ENCODE measurements at places on chromosomes 6 and 20. TPM values are rescaled to one million over a fixed set of nuclear protein-coding genes. Genes with fewer than 3 reads are reported as not detected.

- DNase-seq = no peak
Observed at GRCh38 chr6:87807475-87807874, 105.4 kb upstream of the AKIRIN2 start.

DNA sequence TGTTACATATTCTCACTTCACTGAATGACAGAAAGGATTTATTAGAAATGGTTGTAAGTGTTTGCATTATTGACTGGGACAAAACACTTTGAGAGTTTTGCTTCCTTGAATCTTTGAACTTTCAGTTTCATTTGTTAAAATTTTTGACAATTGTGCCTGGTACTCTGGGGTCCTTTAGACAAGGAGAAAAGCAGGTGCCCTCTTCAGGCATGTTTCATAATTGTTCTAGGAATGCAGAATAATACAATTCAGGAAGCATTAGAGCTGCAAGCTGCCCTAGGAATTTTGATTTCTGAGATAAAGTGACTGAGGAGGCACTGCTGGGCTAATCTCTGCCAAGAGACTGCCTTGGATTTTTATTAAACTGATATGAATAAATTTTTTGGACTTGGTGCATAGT, 49.7 kb downstream of the TOP1 start:
- DNase-seq = peak; percentile 32

- no peak for DNase-seq
Observed at GRCh38 chr6:160979061-160979708, 12.4 kb upstream of the MAP3K4 start.

CD83 gene
- total RNA-seq = 3.9 TPM

- DNase-seq = no peak
Observed at GRCh38 chr6:69623357-69623756, 173.5 kb downstream of the LMBRD1 start.

CRYBG1 gene
- total RNA-seq = 10.0 TPM

DNA sequence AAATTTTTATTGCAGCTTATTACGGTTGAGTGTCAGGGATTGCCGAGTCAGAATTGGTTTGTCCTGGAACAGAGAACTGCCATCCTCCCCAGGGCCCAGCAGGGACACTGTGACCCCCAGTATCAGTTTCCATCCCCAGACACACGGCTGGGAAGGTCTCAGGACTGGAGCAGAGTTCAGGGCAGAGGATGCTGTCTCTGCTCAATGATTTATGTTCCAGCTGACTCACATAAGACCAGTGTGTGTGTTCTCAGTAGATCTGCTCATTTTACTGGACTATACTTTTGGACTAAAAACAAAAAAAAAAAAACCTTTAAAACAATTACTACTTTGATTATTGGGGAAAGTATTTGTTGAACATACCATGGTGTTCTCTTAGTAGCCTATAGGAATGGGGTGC, 44.2 kb downstream of the FNDC1 start:
- no peak for DNase-seq

GRCh38 chr6:5606546-5606945, 345.2 kb downstream of the FARS2 start:
- no peak for DNase-seq

- no peak for DNase-seq
Observed at GRCh38 chr6:87068795-87069194, 26.1 kb downstream of the CGA start.

DNA sequence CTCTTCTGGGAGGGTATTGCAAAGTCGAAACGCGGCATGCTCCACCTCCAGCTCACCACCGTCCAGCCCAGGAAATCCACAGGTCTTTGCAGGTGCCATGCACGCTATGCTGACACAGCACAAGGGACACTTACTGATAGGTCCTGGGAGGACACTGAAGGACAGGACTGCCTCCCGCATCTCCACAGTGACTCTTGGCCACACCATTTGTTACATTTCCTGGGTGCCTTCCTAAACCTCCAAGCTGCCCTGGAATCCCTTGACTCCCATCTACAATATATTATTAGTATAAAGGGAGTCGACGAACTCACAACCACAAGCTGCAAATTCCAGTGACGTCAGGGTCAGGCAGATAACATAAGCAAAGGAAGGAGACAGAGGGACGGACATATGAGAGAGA, 106.9 kb downstream of the JPH2 start:
- DNase-seq = no peak

EDN3 gene
- total RNA-seq = 1.4 TPM

DNA sequence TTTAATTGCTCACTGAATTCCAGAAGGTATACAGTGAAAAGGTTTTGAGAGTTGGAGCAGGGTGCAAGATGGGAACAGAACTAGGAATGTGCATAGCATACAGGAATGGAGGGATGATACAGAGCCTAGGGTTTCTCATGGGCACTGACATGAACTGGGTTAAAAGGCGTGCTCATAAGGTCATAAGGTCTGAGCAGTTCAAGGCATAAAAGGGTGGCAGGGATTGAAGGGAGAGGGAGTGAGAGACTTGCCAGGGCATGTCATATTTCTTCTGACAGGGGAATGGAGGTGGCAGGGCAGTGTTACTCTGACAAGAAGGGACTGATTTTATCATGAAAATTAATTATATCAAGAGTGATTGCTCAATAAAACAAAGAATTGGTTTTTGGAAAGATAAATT, 4.7 kb downstream of the MLIP start:
- DNase-seq = no peak

OR2J3 gene
- total RNA-seq = not detected

GRCh38 chr6:7878401-7878964, 32.1 kb downstream of the TXNDC5 start:
- no peak for DNase-seq

- DNase-seq = peak; percentile 30
Observed at GRCh38 chr6:69343851-69344250, 453.0 kb downstream of the LMBRD1 start.

DNA sequence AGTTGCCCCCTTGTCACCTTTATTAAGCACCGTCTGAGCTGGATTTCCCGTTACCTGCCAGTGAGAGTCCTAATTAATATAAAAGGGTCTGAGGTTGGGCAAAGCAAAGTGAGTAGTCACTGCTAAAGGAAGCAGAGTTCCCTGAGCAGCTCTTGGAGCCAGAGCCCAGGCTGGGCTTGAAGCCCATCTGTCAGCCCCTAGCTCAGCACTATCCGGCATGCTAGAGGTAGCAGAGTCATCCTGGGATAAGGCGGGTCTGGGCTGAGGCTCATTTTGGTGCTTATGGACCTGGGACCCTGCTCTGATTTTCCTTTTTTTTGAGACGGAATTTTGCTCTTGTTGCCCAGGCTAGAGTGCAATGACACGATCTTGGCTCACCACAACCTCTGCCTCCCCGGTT, 46.2 kb downstream of the ADNP start:
- DNase-seq = no peak

MYB gene
- total RNA-seq = 0.17 TPM

- no peak for DNase-seq
Observed at GRCh38 chr6:157459327-157459726, 78.3 kb downstream of the ZDHHC14 start.

DNA sequence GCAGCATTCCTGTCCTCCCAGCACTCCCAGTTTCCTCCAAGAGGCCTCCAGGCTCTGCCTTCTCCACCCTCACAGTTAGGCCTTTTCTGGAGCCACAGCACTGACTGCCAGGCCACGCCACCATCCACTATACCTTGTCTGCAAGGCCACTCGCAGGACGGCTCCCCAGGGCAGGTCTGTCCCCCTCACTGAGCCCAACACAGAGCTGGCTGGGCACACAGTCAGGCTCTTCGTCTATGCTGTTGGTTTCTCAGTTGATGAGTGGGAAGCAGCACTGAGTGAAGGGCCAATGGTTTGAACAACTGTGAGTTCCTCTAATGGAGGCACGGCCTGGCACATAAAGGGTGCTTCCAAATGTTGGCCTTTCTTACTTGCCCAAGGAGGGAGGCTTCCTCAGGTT, 95.2 kb downstream of the GRM4 start:
- DNase-seq = no peak

- no peak for DNase-seq
Observed at GRCh38 chr20:56781108-56781739, 152.1 kb downstream of the TFAP2C start.

ADTRP gene
- total RNA-seq = 10.0 TPM

- DNase-seq = peak; percentile 23
Observed at GRCh38 chr6:147738516-147739162, 230.1 kb downstream of the SAMD5 start.

DNA sequence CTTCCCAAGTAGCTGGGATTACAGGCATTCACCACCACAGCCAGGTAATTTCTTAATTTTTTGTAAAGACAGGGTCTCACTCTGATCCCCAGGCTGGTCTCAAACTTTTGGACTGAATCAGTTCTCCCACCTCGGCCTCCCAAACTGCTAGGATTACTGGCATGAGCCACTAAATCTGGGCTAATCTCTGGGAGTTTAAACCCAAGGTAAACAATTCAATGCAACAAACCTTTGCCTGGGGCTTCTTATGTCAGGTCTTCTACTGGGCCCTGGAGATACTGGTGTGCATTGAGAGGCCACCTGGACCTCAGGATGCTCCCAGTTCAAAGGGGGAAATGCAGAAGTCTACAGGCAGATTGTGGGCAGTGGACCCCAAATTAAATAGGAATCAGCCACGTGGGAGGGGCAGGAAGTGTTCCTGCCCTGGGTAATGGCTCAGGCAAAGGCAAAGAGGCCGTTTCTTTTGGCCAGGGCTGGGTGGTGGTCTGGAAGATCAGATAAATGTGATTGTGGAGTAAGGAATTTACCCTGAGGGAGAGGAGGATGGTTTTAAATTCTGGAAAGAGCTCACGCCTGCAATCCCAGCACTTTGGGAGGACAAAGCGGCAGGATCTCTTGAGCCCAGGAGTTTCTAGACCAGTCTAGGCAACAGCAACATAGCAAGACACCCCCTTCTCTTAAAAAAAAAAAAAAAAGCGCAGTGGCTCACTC, 1.3 kb upstream of the MYBL2 start:
- DNase-seq = no peak

OARD1 gene
- total RNA-seq = 28.0 TPM

GSTA3 gene
- not detected for total RNA-seq

GRCh38 chr6:14172562-14172961, 55.0 kb downstream of the CD83 start:
- no peak for DNase-seq

GRCh38 chr6:134278000-134278399, 39.9 kb downstream of the SGK1 start:
- DNase-seq = no peak

MEI4 gene
- total RNA-seq = 0.27 TPM

DNA sequence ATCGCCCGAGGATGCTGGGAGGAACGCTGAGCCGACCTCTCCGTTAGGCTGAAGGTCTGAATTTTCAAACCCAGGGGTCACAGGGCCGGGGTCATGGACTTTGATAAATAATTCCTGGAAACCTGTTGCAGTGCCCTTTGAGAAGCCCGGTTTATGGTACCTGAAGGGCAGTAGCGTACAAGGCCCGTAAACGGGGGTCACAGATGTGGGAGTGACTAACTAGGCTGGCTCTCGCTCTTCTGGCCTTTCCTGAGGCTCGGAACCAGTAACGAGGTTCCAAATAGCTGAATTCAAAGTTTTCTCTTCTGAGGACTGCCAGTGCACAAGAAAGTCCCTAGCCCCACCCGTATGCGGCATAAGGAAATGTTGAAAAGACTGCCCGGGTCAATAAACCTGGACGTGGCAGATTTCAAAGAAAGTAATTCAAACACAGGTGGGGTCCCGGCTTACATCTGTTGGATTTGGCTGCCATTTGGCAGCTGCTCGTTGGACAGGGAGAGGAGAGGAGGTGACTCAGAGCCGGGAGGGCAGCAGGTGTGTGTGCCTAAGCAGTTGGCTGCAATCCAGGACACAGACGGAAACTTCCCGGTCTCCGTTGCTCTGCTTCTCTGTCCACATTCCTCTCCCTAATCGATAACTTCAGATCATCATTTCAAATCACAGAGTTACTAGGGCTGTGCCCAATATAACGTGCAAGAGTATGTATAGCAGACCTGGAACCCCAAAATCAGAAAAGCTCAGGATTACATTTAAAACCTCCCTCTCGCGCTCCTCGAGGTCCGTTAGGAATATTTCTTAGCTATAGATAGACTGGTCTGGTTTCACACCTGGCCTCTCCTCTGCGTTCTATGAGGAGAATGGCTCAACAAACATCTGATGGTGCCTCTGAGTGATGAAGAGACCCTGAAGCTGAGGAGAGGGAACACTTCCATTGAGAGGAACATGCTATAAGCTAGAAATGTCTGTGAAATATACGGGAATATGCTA, 765 bp upstream of the GMDS start:
- DNase-seq = peak; percentile 90

DNA sequence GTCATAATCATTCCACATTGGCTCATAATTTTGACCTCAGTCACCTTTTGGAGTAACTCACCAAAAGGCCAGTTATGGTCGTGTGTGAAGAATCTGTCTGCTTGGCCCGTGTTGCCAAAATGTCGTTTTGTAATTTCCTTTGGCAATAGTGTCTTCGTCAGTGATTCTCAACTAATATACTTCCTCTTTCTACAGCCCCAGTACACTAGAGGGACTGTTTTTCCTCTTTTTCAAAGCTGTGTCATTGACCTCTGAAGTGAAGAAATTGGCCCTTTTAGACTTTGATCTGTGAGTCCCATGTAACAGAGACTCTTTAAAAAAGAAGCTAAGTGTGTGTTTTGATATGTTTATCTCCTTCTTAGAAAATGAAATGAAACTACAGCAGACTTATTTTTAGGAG, 5.2 kb downstream of the FOXO3 start:
- DNase-seq = no peak

DNA sequence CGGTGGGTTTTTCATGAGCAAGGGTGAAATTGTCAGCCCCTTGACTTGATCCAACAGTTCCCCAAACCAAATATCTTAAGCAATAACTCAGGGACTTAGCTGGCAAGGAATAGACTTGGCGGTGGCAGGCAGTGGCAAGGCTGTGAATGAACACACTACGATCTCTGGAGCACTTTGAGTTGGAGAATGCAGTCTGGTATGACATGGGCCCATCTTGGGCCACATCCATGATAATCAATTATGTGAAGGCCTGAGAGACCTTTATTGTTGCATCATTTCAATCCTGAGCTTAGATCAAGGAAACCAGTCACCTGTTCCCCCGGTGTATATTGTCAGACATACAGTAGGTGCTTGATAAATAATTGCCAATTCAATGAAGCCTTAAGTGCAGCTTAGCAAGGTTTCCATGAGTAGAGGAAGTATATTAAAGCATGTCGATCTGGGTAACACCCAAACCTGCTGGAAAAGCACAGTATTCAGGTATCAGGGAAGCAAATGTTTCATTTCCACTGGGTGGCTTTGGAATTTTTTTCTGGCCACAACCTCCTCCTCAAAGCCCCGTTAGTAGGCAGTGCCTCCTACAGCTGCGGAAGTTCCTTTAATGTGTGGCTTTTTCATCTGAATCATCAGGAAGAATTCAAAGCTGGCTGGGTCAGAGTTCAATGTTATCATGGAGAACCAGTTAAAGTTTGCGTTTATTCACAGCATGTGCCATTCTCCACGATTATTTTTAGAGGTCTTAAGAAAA, 10.2 kb downstream of the CASS4 start:
- DNase-seq = no peak

THBD gene
- 50.1 TPM for total RNA-seq

- peak; percentile 63 for DNase-seq
Observed at GRCh38 chr20:37516811-37517750, 4.0 kb upstream of the NNAT start.

Data from hepatocyte (in vitro differentiated cells).